CD4-positive, CD25-positive, alpha-beta regulatory T cell (primary cell): ENCODE measurements at places on chromosomes 6 and 20. TPM values are rescaled to one million over a fixed set of nuclear protein-coding genes. Genes with fewer than 3 reads are reported as not detected.

DNA sequence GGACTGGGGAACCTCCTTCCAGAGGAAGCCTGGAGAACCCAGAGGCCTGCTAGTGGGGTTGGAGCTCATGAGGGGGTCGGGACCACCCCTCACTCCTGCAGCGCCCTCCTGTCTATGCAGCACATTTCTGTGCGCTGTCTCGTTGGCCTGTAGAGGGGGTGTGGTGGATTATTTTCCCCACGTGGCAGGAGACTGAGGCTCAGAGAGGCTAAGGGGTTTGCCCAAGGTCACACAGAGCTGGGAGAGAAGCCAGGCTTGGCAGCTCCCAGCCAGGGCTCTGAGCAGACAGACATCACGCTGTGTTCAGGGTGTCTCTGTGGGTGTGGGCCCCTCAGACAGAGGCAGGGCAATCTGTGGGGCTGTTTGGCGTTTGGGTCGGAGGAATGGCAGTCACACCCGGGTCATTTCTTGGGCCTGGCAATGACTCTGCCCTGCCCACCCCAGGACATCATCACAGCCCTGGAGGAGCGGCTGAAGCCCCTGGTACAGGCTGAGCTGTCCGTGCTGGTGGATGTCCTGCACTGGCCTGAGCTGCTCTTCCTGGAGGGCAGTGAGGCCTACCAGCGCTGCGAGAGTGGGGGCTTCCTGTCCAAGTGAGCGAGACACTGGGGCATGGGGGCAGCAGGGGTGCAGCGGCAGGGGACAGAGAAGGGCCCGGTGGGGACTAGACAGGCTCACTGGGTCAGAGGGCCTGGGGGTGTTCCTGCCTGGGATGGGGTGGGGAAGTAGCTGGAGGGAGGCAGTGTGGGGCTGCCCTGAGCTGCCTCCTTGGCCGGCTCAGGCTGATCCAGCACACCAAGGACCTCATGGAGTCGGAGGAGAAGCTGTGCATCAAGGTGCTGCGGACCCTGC, 27.7 kb downstream of the UQCC2 start:
- no peak for DNase-seq

GRCh38 chr6:78989191-78989590, 88.9 kb downstream of the PHIP start:
- DNase-seq: no peak

- DNase-seq: no peak
Measured at GRCh38 chr6:149867876-149868640, 3.9 kb upstream of the LRP11 start.

- no peak for DNase-seq
Measured at GRCh38 chr6:33693186-33694105, 18.1 kb downstream of the UQCC2 start.

The NRN1 gene
- total RNA-seq: not detected
